ENCODE measurements at places on chromosomes 13 and 19.

GRCh38 chr13:75996582-75996981 is 360.5 kb downstream of the LMO7 start:
- no peak for DNase-seq

DNA sequence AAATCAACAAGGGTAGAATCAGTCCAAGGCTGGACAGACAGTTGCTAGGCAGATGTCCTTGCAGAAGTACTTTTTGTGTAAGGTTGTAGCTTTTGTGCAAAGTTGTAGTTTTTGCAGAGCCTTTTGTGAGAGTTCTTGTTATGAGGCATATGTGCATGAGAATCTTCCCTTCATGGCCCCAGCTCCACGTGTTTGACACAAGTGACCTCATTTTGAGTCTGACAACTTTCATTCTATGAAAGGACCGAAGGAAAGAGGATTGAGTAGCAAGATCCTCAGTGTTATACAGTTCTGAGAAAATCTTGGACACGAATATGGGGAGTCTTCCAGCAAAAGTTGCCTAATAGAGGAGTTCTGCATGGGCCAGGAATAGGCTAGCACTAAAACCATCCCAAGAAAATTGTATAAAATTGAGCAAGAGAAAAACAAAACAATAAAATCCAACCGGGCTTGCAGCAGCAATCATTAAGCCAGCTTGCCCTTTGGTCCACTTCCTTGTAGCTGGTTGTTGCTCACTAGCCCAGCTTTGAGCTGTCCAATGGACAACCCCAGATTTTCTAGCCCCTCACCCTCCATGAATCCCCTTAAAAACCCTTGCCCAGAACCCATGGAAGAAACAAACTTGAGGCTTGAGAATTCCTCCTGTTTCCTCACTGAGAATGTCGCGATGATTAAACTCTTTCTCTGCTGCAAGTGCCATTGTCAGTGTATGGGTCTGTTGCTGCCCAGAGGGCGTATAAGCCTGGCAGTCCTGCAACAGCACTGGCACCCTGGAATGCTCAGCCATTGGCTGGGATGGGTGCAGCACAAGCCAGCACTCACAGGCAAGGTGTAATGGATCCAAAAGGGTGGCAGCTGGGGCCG is 6.5 kb downstream of the EPSTI1 start:
- DNase-seq: no peak

- DNase-seq: no peak
Measured at GRCh38 chr13:59409634-59410200, 754.0 kb downstream of the DIAPH3 start.

- peak; percentile 10 for DNase-seq
Measured at GRCh38 chr19:7013678-7014077, 7.6 kb downstream of the MBD3L2B start.

DNA sequence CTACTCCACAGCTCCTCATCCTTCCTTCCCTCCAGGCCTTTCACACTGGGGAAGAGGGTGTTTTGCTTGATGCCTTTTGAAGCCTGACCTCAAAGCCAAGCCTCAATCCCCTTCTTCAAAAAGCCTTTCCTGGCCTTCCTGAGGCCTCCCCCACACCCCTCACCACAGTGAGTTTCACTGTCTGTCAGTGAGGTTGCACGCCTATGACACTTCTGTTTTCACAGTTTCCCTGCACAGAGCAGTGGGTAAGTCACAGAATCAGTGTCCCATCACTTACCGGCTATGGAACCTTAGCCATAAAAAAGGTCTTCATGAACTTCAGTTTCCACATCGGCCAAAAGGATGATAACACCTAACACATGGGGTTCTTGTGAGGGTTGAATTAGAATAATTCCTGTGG is 371.4 kb downstream of the UQCRFS1 start:
- DNase-seq: no peak

DNA sequence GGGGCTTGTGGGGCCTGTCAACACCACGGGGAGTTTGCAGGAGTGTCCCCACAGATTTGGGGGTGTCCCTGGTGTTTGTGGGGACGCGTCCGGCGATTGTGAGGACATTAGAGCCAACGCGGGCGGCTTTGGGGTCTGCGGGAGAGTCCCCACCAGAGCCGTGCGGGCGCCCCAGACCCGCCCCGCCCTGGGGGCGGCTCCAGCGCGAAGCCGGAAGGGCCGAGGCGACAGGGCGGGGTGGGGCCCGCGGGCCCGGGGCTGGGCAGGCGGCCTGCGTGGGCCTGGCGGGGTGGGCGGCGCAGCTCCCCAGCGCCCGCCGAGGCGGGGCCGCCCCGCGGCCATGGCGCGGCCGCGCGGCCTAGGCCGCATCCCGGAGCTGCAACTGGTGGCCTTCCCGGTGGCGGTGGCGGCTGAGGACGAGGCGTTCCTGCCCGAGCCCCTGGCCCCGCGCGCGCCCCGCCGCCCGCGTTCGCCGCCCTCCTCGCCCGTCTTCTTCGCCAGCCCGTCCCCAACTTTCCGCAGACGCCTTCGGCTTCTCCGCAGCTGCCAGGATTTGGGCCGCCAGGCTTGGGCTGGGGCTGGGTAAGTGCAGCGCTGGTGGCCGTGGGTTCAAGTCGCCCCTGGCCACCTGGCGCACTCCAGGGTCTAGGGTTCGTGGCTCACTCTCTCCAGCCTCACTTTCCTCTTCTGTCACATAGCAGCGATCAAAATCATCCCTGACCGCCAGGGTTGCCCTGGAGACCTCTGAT is 10.3 kb downstream of the PDE4A start:
- no peak for DNase-seq

DNA sequence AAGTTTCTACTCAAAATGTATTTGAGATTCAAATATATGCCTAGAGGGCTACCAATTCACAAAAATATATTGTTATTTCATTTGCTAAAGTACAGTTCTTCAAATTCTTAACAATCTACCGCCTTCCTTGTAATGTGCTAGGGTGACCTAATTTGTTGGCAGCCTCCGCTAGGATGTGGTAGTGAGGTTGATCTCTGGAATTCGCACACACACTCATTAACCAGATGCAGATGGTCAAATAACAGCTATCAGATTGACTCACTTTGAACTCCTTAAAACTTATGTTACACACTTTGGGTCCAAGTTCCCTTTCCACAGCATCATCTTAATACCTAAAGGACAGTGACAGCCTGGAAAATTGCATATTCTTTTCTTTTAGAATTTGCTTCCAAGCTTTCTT is 367.3 kb downstream of the DCT start:
- DNase-seq: no peak

DNA sequence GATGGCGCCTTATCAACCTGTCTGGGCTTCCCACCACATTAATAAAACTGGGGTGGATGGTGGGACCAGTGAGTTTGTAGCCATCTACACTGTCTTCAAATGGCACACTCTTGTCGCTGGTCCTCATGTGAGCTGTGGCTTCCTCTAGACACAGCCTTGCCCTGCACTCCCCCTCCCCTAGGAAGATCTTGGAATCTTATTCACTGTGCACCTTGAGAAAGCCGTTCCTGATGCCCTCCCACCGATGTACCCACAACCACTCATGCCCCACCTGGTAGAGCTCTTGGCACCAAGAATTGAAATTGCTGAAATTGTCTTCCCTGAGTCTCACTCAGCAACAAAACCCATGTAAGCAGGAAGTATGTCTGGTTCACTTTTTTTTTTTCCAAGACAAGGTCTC is 146.0 kb downstream of the PTPRS start:
- DNase-seq: no peak
